ENCODE measurements at places on chromosomes 1 and 21.

DNA sequence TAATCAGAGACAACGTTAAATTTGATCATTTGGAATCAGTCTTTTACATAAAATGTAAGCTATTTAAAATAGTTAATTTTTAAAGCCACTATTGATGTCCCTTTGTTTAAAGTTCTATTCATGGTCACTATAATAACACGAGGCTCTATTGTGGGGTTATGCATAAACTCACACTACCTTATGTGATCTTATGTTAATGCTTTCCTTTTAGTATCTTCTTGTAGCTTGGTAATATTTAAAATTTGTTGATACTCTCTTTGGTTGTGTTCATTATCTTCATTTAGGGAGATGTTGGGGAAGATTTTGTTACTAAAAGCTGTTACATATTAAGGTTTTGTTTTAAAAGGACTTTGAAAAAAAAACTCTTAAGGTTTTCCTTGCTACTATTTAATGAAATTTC is 1.2 kb downstream of the B3GALT2 start:
- DNase-seq = no peak

- DNase-seq = no peak
These were observed 3.2 kb downstream of the CITED4 start for GRCh38 chr1:40858856-40859416.

GRCh38 chr1:197798492-197798891 is 23.2 kb upstream of the DENND1B start:
- DNase-seq = no peak

DNA sequence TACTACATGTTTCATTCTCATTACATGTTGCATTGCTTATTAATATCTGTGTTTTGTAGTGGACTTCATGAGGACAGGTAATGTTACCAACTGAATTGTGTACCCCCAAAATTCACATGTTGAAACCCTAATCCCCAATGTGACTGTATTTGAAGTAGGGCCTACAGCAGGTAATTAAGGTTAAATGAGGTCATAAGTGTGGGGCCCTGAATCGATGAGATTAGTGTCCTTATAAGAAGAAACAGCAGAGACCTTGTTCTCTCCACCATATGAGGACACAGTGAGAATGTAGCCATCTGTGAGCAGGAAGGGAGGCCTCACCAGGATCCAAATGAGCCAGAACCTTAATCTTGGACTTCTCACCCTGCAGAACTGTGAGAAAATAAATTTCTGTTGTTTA is 15.0 kb upstream of the IFNAR1 start:
- DNase-seq = no peak

GRCh38 chr1:172537827-172538391 is 5.0 kb downstream of the SUCO start:
- no peak for DNase-seq

- no peak for DNase-seq
These were observed 144.9 kb upstream of the HP1BP3 start for GRCh38 chr1:20931930-20932436.

- DNase-seq = no peak
These were observed 74.6 kb upstream of the IPO9 start for GRCh38 chr1:201754353-201754752.

DNA sequence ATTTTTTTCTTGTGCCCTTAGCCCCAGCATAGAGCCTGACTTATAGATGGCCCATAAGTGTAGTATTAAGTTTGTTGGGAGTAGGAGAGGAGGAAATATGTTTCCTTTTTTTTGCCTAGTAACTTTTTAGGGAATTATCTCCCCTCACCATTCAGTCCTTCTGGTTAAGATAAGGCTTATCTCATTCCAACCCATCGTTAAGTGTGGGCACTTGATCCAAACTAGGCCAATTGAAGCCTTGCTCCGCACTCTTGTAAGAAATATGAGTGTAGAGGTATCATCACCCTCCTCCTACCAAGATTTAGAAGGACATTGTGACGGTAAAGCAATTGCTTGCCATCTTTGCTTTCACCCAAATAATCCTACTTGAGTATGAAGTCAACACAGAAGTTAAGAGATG is 8.8 kb upstream of the FGGY start:
- DNase-seq = no peak
